ENCODE measurements at places on chromosomes 2 and 18. TPM values are rescaled to one million over a fixed set of nuclear protein-coding genes. Genes with fewer than 3 reads are reported as not detected.
A peak's percentile ranks its signal among the peaks of the same experiment; 100 is the strongest.

DNA sequence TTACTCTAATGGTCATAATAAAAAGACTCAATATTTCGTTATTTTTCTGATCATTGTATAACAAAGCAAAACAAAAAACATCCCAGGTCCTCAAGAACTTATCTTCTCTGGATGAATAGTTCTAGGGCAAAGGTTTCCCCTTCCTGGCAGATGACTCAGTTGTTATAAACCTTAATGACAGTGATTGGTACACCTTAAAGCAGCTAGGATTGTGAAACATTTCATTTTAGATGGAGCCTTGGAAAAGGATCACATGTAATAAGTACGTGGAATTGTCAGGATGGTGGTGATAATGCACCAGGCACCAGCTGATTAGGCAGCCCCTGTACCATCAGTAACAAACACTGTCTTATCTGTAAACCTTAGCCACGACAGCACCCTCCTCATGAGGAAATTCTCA is 47.2 kb downstream of the MEP1B start:
- no peaks in the 10 kb centered on the region for H3K27me3 ChIP-seq
- no peak overlapping the region for H3K27ac ChIP-seq
- DNase-seq = no peak
- H3K4me1 ChIP-seq = no peaks in the 10 kb centered on the region
- no peak overlapping the region for H3K4me3 ChIP-seq

GRCh38 chr2:19933351-19933981 is 31.7 kb upstream of the TTC32 start:
- H3K27ac ChIP-seq = peak overlapping the region; percentile 53
- no peak for DNase-seq
- H3K4me1 ChIP-seq = no peaks in the 10 kb centered on the region

The BMP10 gene
- total RNA-seq = 0.24 TPM

The PCARE gene
- 0.95 TPM for total RNA-seq

DNA sequence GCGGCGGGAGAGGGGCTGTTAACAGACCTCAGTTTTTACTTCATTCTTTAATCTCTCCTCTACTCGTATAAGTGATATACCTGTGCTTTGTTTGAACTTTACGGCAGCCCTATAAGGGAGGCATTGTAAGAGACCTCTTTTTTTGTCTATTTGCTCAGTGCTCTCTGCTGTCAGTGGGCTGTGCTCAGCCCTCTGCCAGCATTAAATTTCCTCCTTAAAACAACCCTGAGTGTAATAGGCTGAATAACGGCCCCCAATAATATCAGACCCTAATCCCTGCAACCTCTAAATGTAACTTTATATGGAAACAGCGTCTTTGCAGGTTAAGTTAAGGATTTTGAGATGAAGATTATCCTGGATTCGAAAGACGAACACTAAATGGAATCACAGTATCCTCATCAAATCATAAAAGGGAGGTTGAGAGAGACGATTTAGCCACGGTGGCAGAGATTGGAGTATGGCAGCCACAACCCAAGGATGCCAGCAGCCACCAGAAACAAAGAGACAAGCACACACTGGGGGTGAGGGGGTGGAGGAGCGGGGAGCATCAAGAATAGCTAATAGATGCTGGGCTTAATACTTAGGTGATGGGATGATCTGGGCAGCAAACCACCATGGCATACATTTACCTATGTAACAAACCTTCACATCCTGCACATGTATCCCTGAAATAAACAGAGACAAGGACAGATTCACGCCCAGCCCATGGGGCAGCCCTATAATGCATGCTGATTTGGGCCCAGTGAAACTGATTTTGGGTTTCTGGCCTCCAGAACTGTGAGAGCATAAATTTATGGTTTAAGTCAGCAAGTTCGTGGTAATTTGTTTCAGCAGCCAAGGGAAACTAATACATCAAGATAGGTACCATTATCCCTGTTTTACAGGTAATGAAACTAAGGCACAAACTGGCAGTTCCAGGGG is 894 bp upstream of the FARSB start:
- DNase-seq = no peak
- H3K4me1 ChIP-seq = peaks cover 22% of the 10 kb centered on the region
- H3K4me3 ChIP-seq = peak overlapping the region; percentile 95
- H3K36me3 ChIP-seq = no peaks in the 10 kb centered on the region

GRCh38 chr2:205199165-205199850 is 483.0 kb upstream of the NRP2 start:
- no peaks in the 10 kb centered on the region for H3K36me3 ChIP-seq
- H3K4me1 ChIP-seq = no peaks in the 10 kb centered on the region
- H3K27me3 ChIP-seq = no peaks in the 10 kb centered on the region
- no peak overlapping the region for H3K27ac ChIP-seq
- no peak overlapping the region for H3K4me3 ChIP-seq

GRCh38 chr2:173720306-173720705 is 244.9 kb downstream of the SP3 start:
- H3K4me3 ChIP-seq = no peak overlapping the region
- H3K36me3 ChIP-seq = no peaks in the 10 kb centered on the region
- H3K27me3 ChIP-seq = peaks cover 4% of the 10 kb centered on the region
- DNase-seq = no peak
- H3K27ac ChIP-seq = no peak overlapping the region
- H3K4me1 ChIP-seq = no peaks in the 10 kb centered on the region

The C1QL2 gene
- not detected for total RNA-seq

GRCh38 chr2:192029089-192029488 is 165.6 kb downstream of the TMEFF2 start:
- H3K36me3 ChIP-seq = no peaks in the 10 kb centered on the region
- no peak overlapping the region for H3K4me3 ChIP-seq
- DNase-seq = no peak
- H3K27ac ChIP-seq = no peak overlapping the region
- H3K4me1 ChIP-seq = no peaks in the 10 kb centered on the region
- no peaks in the 10 kb centered on the region for H3K27me3 ChIP-seq

The ROCK2 gene
- total RNA-seq = 54.3 TPM

DNA sequence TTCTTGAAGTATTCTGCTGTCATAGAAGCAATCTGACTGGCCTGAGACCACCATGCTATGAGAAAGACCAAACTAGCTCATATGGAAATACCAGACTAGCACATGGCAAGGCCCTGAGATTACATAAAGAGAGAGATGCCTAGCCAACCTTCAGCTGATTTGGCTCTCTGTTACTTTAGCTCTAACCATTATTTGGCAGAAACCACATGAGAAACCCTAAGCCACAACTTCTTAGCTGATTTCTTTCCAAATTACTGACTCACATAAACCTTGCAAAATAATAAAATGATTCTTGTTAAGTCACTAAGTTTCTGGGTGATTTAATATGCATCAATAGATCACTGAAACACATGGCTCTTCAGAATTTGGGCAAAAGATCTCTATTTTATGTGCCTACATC is 295.0 kb upstream of the ZNF521 start:
- no peak for DNase-seq
- no peak overlapping the region for H3K4me3 ChIP-seq
- H3K27ac ChIP-seq = no peak overlapping the region
- H3K27me3 ChIP-seq = no peaks in the 10 kb centered on the region
- no peaks in the 10 kb centered on the region for H3K4me1 ChIP-seq
- H3K36me3 ChIP-seq = no peaks in the 10 kb centered on the region

DNA sequence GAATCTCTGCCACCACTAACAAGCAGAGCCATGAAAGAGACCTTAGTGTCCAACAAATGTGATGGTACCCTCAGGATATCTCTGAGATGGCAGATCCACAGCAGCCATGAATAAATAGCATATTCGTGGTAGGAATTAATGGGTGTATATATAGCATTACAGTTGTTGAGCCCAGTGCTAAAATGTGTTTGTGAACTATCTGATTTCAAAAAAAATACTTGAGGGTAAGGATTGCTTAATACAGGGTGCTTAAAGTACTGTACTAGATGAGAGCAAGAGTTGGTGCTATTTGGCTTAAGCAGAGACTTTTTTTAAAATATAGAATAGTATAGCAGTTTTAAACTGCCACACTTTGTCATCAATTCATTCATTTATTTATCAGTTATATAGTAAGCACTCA is 101.5 kb upstream of the GALNT5 start:
- H3K4me3 ChIP-seq = no peak overlapping the region
- H3K36me3 ChIP-seq = no peaks in the 10 kb centered on the region
- DNase-seq = no peak
- no peaks in the 10 kb centered on the region for H3K27me3 ChIP-seq
- H3K4me1 ChIP-seq = no peaks in the 10 kb centered on the region

Measured in lower lobe of right lung (tissue), 2 donors.